ENCODE measurements at places on chromosomes 12 and 14. TPM values are rescaled to one million over a fixed set of nuclear protein-coding genes. Genes with fewer than 3 reads are reported as not detected.

KRT73 gene
- not detected for total RNA-seq

TOX4 gene
- 93.4 TPM for total RNA-seq

GALNT8 gene
- total RNA-seq, result 1.7 TPM

SLCO1A2 gene
- total RNA-seq, result not detected

MANSC4 gene
- not detected for total RNA-seq

STAC3 gene
- total RNA-seq, result 1.4 TPM

MLXIP gene
- 30.2 TPM for total RNA-seq

YAF2 gene
- 62.7 TPM for total RNA-seq

NPFF gene
- not detected for total RNA-seq

SLC5A8 gene
- total RNA-seq, result not detected

AICDA gene
- not detected for total RNA-seq
